ENCODE measurements at places on chromosomes 1 and 21.

DNA sequence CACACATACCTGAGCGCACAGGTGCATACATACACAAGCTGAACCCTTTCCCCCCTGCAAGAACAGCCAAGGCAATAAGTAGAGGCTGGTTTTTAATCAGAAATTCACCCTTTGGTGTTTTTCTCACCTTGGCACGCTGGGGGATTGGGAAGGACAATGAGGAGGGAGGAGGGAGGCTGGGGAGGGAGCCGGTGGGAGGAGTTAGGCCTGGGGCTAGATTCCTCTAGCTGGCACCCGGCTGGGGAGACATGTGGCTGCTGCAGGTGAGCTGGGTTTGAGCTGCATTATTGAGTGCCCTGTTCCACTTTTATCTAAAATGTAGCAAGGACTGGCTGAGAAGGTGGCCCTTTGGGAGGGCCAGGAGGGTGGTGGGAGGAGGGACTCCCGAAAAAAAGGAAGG, 97.8 kb upstream of the CSF3R start:
- no peak for DNase-seq

DNA sequence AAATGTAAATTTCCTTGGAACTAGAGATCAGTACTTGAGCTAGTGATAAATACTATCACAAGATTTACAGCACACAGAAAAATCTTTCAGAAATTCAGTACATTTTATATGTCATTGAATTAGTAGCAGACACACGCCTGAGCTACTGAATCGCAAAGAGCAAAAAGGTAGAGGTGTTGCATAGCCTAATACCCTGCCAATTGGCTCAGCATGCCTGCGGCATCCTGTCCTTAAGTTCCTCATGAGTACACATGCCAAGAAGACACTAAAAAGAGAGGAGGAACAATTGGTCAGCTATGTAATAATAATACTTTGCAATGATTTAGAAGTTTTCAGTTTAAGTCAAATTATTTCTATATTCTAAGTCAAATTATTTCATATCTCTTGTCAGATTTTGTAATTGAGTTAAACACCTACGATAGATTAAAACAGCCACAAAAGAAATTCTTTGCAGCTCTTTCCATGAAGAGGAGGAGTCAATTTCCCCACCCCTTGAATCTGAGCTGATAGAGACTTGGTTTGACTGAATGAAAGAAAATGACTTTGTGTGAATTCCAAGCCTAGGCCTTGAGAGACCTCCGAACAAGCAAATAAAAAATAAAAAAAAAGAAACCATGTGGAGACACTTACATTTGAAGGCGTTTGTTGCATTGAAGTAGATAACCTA, 36.2 kb upstream of the PKN2 start:
- DNase-seq: no peak

DNA sequence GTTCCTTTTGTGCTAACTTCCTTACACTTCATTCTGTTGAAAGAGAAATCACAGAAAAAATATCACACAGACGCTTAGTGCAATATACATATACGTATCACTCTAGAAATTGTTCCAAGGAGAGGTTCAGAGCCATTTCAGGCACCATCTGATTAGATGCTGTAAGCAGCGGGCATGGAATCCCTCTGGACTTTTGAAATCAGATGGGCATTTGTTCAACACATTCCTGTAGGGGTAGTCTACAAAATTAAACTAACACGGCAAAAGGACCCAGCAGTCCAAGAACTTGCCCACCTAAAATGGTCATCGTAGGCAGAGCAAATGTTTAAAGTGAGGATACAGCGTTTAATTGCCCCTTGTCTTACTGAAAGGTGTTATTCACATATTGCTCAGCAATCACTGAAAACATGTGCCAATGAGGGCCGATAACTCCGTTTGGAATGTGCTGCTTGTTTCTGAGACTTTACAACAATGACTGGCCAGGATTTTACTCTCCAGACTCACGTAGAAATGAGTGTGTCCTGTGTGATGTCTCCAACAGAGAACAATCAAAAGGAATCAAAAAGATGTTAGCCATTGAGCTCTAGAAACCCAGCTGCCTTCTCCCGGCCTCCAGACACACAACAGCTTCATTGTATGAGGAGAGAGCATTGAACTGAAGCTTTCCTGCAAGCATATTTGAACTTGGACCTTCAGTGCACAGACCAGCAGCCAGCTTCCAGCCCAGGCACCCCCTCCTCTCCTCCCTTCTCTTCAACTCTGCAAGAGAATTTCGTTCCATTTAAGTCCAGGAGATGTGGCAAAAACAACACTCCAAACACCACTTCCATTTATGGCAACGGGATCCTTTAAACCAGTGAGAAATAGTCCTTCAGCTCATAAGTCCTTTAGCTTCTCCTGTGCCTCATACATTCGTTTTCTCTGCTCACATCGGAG, 32.1 kb upstream of the ADORA3 start:
- no peak for DNase-seq

DNA sequence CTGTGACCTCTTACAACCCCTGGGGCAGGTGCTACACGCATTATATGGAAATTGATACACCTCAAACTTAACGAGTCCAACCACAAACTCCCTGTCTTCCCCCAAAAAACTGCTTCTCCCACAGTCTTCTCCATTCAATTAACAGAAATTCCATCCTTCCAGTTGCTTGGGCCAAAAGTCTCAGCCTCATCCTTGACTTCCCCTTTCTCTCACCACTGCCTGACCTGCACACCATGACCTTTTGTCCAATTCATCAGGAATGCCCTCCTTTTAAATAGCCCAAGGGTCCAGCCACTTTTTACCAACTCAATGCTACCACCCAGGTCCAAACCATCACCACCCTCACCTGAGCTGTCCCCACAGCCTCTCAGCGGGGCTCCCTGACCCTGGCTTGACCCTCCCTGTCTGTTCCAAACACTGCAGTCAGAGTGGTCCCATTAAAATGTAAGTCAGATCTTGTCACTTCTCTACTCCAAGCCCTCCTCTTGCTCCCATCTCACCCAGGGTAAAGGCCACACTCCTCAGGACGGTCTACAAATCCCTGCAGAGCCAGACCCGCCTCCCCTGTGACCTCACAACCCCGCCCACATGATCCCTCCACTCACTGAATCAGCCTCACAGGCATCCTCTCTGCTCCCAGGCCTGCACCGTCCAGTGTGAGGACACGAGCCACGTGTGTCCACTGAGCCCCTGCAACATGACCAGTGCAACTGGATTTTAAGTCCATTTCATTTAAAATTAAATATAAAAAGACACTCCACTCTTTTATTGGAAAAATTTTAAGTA, 18.5 kb downstream of the KCNN3 start:
- no peak for DNase-seq

DNA sequence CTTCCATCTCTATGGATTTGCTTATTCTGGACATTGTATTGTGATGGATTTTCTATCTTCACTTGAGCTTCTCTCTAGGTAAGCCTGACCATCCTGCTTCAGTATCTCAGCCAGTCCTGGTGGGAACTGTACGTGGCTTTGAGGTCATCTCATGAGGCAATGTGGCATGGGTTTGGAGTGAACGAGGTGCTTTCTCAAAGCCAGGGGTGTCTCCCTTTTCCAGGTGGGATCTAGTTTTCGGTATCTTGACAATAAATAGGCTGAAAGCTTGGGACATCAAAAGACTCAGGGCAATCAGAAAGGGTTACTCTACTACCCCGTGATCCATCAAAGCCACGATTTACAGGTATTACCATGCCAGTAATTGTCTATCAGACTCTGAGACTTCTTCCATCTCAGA, 40.8 kb downstream of the AZIN2 start:
- DNase-seq: no peak

GRCh38 chr21:30408782-30409494, 13.1 kb downstream of the KRTAP13-1 start:
- DNase-seq: no peak

DNA sequence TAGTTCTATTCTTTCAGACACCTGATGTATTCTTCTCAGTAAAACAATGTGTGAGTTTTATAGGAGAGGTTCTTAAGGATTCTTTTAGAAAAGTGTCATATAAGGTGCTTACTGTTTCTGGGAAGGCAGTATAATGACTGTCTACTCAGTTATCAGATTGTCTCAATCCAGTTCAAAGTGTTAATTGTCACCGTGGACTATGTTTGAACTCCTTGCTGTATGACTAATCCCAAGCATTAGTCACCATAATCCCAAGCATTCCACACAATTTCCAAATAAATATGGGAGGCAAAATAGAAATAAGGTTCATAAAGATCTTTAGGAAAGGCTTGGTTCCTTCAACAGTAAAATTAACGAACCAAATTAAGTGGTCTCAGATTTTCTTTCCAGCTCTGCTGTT, 342.1 kb upstream of the NR5A2 start:
- DNase-seq: no peak

DNA sequence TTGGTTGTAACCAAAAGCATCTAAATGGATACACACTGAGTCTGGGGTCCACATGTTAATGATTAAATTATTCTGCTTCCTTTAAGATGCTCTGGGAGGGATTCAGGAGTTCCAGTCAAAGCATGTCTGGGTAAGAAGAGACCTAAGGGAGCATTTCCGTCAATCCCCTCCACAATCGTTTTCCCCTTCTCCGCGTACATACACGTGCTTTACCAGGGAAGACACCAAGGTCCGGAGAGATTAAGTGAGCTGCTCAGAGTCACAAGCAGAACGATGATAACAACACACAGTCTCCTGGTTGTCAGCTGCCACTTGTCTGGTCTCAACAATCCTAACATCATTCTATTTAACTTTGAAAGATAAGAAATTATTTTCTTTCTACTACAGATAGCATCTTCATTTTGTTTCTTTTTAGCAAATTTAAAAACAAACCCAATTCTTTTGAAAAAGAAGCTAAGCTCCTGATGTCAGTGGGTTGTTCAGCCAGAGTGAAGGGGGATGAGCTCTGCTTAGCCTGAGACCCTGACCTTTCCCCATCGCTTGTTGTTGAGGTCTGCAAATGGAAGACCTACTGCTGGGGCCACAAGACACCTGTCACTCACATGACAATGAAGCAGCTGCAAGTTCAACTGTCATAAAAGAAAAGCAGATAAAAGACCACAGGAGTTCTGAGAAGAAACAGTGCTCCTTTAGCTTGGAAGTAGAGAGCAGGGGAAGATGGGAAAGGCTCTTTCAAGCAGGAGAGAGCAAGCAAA, 4.5 kb downstream of the PAFAH2 start:
- no peak for DNase-seq

- no peak for DNase-seq
Measured at GRCh38 chr1:56688522-56689026, 43.5 kb downstream of the PRKAA2 start.

DNA sequence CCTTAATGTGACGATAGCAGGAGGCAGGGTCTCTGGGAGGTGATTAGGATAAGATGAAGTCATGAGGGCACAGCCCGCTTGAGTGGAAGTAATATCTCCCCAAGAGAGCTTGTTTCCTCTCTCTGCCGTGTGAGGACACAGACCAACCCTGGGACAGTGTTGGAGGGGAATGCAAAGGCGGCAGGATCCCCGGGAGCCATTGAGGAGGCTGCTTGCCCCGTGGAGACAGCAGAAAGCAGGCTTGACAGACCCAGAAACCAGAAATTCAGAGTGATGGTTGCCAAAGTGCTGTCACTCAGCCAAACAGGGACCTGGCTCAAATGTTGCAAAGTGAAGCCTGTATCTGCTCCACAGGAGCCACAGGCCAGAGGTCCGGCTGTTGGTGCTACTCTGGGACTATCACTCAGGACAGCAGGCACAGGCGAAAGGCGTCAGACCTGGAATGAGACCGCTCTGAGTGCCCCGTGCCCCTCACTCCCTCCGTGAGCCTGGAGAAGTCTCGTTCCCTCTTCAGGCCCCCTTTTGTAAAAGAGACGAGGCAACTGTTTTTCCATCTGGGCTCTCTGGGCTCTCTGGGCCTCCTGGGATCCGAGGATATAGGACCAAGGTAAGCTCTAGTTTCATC, 96.6 kb upstream of the VANGL1 start:
- no peak for DNase-seq

- DNase-seq: no peak
Measured at GRCh38 chr1:102970496-102971078, 137.7 kb downstream of the COL11A1 start.

- peak; percentile 46 for DNase-seq
Measured at GRCh38 chr1:2378441-2378851, 12.9 kb downstream of the MORN1 start.

- DNase-seq: no peak
Measured at GRCh38 chr1:62613325-62613727, 16.0 kb downstream of the ANGPTL3 start.

- DNase-seq: no peak
Measured at GRCh38 chr1:191350938-191351337, 807.3 kb upstream of the RGS18 start.

GRCh38 chr21:28133116-28133515, 859.6 kb downstream of the LTN1 start:
- no peak for DNase-seq

GRCh38 chr1:228378090-228378872, 28.4 kb downstream of the TRIM11 start:
- peak; percentile 77 for DNase-seq

- no peak for DNase-seq
Measured at GRCh38 chr21:41600116-41600515, 92.2 kb upstream of the TMPRSS2 start.

GRCh38 chr1:29453502-29454240, 217.3 kb downstream of the PTPRU start:
- DNase-seq: peak; percentile 57

DNA sequence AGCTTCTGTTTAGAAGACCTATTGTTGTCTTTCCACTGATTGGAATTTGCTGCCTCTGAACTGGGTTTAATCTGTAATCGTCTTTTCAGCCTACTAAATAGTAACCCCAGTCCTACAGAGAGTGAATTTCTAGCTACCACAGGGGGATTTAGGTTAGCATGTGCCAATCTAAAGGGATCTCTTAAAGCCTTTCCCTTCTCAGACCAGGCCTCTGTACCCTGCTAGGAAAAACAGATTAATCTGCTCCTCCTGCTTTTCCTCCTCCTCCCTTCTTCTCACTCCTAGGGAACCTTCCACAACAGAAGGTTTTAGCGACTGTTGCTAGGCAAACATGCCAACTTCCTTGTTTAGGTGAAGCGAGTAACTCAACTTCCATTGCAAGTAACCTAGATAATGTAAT, 1.3 kb upstream of the RC3H1 start:
- DNase-seq: no peak

DNA sequence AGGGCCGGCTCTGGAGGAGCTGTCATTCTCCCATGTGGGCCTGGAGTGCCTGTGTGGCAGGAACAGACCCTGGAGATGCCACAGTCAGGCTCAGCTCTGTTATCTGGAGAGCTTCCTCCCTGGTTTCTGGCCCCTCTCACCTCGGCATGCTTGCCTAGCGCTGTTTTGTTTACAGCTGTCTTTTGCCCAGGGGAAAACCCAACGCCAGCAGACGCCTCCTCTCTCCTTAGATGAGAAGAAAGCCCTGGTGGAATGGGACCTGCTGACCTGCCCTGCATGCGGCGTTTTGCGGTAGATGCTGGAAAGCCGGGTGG, 104.9 kb downstream of the CRYAA start:
- DNase-seq: no peak
